ENCODE measurements at places on chromosomes 7 and 10.

DNA sequence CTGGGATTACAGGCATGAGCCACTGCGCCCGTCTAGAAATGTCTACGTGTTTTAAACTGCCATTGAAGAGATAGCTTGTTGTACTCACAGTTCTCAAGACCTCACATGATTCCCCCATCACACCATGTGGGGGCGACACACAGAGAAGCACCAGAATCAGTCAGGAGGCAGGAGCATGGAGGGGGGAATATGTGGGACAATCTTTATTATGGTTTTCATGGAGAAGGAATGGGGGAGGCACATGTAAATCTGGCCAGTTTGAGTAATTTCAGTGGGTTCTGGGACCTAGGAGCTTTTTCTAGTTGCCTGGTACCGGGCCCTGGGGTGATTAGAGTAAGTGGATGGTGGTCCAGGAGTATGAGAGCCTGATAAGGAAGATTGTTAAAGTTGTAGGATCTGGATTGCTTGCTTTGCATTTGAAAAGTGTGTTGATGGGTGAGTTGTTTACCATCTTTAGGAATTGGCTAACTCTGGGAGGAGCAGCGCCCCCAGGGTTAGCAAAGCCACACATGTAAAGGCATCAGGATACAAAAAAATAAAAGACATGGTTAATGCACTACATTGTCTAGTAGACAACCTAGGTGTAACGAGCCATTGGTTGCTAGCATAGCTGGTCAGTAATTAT is 85.4 kb upstream of the SLC13A1 start:
- no peak for DNase-seq

- DNase-seq: no peak
These were observed 114.6 kb upstream of the FZD1 start for GRCh38 chr7:91149341-91150246.

DNA sequence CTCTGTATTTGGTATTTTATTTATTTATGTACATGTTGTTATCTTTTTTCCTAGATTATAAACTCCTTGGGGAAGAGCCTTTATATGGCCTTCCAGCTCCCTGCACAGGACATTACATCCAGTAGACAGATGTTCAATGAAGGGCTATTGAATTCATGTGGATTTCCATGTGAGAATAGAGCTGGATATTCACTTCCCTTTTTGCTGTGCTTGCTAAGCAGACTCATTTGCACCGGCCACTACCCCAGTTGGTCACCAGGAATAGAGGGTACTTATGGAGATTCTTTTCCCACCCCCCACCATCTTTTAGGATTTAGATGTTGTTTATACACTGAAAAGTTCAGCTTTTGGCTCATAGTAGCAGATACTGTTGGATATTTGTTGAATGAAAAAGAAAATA is 374.1 kb downstream of the NRG3 start:
- DNase-seq: no peak

GRCh38 chr10:77746047-77746707 is 108.6 kb upstream of the KCNMA1 start:
- DNase-seq: no peak

- no peak for DNase-seq
These were observed 11.3 kb upstream of the TAS2R3 start for GRCh38 chr7:141752634-141753033.

- no peak for DNase-seq
These were observed 438.4 kb downstream of the ADRA2A start for GRCh38 chr10:111515264-111515663.

DNA sequence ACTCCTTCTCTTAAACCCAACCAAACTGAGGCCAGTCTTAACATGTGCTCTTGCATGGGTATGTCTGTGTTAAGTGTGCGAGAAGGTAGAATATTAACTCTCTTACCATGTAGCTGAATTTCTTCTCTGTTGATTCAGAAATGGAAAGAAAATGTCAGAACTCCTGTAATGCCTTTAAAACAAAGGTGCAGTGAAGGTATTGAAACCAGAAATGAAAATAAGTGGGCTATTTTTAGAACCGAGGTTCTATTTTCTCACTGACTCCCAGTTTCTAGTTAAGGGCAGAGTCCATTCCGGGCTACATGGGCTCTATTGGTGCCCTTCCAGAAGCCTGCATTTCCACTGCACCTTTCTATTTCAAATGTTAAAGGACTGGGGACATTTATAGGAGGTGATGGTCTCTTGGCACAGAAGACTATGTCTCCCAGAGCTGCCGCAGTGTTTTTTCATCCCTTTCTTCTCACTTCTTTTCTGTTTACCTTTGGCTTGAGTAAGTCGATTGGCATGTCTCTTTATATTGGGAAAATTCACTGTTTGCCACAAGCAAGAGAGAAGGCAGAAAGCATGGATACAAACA is 174.9 kb downstream of the LRMDA start:
- no peak for DNase-seq

DNA sequence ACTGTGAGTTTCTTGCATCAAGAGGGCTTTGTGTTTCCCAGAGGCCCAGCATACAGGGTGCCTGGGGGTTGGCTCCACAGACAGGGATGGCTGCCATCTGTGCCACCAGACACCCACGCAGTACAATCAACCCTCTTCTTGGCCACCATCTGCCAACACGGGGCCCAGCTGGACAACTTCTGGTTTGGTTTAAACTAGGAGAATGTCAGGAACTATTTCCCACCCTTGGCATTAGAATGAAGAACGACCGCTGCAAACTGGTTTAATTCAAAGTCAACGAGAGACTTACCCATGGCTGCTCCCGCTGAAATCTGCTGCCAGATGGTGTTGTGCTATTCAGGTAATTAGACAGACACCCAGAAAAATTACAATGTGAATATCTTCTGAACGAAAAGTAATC is 27.8 kb downstream of the NMT2 start:
- DNase-seq: no peak

DNA sequence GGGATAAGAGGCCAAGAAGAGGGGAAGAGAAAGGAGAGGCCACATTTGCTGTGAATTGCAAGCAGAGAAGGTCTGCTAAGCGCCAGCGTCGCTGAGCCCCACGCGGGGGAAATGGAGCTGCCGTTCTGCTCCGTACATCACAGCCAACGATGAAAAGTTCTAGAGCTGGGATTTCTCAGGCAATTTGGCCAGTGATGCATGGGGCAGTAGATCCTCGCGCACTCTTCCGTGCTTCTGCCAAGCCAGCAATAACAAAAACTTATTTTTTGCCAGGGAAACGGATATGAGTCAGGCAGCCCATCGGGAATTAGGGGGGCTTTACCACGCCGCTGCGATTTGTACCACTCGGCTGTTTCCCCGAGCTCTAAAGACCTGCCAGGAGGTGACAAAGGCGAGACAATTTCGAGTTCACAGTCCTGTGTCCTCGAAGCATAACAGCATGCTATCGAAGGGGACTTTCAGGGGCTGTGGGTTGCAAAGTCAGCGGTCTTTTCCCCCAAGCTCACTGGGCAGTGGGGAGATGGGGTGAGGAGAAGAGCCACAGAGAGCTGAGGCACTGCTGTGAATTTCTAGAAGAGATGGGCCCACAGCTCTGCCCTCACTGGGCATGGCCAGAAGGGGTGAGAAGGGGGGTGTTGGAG is 30.0 kb upstream of the SLF2 start:
- DNase-seq: no peak

- DNase-seq: peak; percentile 17
These were observed 57.8 kb downstream of the SYPL1 start for GRCh38 chr7:106054156-106054910.

DNA sequence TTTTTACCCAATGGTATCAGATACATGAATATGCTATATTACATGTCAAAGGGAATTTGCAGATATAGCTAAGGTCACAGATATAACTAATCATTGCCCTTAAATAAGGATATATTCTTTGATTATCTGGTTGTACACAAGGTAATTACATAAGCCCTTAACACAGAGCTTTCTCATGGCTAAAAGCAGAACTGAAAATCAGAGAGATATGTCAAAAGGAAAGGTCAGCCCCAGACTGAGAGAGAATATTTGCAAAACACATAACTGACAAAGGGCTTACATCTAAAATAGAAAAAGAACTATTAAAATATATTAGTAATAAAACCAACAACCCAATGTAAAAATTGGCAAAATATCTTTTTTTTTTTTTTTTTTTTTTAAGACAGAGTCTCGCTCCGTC is 1029.5 kb upstream of the LRRN3 start:
- no peak for DNase-seq

DNA sequence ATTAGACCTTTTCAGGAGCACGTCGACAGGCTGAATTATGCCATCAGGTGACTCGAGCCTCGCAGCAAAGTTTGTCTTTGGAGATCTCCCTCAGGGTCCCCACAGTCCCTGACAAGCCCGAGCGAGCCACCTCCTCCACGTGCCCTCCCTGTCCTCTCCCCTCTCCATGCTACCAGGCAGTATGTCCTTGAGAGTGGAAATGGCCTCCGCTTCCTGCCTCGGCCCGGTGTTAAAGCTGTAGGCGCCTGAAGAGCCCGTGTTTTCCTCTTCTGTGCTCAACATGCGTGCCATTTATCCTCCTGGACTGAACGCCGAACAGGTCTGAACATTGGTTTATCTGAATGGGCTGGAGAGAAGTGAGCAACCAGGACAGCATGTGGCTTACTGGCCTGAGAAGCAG is 82.6 kb downstream of the GPR26 start:
- DNase-seq: no peak

GRCh38 chr7:2209961-2210323 is 22.8 kb downstream of the MAD1L1 start:
- no peak for DNase-seq

- no peak for DNase-seq
These were observed 291.9 kb downstream of the GFRA1 start for GRCh38 chr10:115981081-115981480.

GRCh38 chr7:128974241-128974934 is 36.7 kb downstream of the IRF5 start:
- DNase-seq: no peak

DNA sequence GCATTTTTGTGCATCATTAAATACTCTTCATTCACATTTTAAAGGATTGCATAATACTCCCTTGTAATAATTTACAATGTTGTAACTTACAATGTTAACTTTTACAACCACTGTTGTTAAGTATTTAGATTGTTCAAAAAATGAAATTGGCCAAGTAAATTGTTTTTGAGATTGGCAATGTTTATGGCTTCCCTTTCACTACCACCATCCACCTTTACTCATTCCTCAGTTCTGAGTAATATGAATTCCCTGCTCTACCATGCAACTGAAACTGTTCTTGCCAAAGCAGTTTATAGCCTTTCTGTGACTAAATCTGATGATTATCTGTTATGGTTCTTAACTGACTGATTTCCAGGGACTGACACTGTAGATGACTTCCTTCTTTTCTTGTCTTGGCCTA is 80.5 kb upstream of the TMEM106B start:
- no peak for DNase-seq

DNA sequence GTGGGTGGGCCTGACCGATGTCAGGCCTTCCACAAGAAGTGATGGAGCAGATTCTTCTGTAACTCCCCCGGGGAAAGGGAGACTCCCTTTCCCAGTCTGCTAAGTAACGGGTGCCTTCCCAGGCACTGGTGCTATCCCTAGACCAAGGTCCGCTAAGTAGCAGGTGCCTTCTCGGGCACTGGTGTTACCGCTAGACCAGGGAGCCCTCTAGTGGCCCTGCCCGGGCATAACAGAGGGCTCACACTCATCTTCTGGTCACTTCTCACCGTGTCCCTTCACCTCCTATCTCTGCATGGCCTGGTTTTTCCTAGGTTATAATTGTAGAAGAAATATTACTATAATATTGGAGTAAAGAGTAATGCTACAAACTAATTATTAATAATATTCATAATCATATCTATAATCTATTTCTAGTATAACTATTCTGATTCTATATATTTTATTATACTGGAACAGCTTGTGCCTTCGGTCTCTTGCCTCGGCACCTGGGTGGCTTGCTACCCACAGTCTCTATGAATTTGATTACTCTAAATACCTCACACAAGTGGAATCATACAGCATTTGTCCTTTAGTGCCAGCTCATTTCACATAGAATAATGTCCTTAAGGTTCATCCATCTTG is 1378.7 kb downstream of the XPNPEP1 start:
- DNase-seq: peak; percentile 57

GRCh38 chr7:141012044-141012685 is 2.6 kb downstream of the MRPS33 start:
- DNase-seq: peak; percentile 59

DNA sequence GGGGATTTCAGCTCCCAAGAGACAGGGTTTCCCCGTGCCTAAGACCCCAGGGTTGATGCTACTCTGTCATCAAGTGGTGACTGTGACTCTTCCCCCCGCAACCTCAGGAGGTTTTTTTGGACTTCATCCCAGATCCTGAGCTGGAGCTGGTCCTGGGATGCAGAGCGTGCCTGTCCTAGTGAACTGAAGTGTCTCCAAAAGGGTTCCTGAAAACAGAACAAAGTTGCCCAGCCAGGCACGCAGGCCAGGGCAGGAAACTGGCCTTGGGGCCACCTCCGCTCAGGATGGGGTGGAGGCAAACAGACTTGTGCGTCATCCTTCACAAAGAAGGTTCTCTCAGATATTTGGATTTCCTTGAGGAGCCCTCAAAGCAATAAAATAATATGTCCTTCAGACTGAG is 118.9 kb downstream of the ITIH5 start:
- DNase-seq: no peak

- no peak for DNase-seq
These were observed 12.8 kb upstream of the POT1 start for GRCh38 chr7:124942399-124942798.

DNA sequence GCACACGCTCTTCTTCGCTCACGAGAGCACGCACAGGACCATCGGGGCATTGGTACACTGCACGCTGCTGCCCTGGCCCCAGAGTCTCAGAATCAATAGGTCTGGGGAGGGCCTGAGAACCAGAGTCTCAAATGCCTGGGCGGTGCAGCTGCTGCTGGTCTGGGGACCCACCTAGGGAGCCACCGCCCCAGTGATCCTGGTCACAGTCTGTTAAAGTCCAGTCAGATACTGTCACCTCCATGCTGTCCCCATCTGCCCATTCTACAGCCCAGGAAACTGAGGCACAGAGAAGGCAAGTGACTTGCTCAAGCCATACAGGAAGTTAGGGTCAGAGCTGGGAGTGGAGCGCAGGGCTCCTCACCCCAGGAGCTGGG is 38.0 kb downstream of the ZCCHC24 start:
- no peak for DNase-seq

- peak; percentile 68 for DNase-seq
These were observed 47.7 kb upstream of the TRIM8 start for GRCh38 chr10:102596506-102596971.

DNA sequence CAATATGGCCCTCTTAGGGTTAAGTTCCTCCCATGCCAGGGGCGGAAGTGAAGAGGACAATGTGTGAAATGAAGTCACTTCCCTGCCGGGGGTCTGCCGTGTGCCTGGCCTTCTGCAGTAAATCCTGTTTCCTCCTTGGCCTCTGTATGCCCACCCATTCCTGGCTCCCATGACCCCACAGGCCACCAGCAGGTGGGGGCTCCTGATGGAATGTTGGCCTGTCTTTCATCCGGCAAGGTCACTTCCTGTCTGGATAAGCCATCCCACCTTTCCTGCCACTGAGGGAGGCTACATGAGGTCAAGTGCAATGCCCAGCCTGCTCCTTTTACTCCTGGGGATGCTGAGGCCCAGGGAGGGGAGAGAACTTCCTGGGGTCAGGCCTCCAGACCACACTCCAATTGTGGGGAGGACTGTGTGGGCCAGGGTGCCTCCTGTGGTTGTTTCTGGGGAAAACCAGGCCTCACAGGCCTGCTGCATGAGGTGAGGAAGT is 22.3 kb downstream of the PALD1 start:
- DNase-seq: peak; percentile 22

- DNase-seq: no peak
These were observed 18.5 kb upstream of the C7orf33 start for GRCh38 chr7:148572067-148572522.
